ENCODE measurements at places on chromosomes 2 and 18. TPM values are rescaled to one million over a fixed set of nuclear protein-coding genes. Genes with fewer than 3 reads are reported as not detected.

CPLX4 gene
- total RNA-seq: not detected

CCDC141 gene
- 31.5 TPM for total RNA-seq

CIDEA gene
- total RNA-seq: not detected

PROC gene
- 0.28 TPM for total RNA-seq

EMILIN2 gene
- total RNA-seq: 3.3 TPM

CYS1 gene
- not detected for total RNA-seq

IL1RL1 gene
- not detected for total RNA-seq

PROM2 gene
- 0.60 TPM for total RNA-seq

B4GALT6 gene
- total RNA-seq: 0.75 TPM

OSR1 gene
- not detected for total RNA-seq

TUBB8B gene
- not detected for total RNA-seq

DNA sequence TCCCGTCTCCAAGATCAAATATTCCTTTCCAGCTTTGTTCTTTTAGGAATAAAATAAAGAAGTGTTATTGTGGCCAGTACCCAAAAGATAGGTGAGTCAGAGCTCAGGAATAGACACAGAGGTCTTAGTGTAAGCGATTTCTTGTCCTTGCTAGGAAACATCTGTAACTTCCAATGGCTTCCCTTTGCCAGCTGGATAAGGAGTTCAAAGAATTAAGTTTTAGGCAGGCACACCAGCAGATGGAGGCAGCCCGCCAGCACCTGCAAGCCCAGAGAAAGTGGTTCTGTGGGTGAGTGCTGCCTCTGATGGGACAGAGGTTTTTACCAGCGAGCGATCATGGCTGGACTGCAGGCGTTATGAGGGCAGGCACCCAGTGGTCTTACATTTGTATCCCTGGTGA is 125.4 kb downstream of the MGAT5 start:
- no peak for DNase-seq

GRCh38 chr18:8657873-8658470 is 47.4 kb upstream of the MTCL1 start:
- DNase-seq: no peak

GRCh38 chr2:189024901-189025618 is 50.9 kb downstream of the COL3A1 start:
- no peak for DNase-seq

- DNase-seq: no peak
Measured at GRCh38 chr2:27799646-27800010, 28.1 kb downstream of the MRPL33 start.

- DNase-seq: no peak
Measured at GRCh38 chr2:108219688-108220087, 20.1 kb upstream of the SULT1C3 start.

DNA sequence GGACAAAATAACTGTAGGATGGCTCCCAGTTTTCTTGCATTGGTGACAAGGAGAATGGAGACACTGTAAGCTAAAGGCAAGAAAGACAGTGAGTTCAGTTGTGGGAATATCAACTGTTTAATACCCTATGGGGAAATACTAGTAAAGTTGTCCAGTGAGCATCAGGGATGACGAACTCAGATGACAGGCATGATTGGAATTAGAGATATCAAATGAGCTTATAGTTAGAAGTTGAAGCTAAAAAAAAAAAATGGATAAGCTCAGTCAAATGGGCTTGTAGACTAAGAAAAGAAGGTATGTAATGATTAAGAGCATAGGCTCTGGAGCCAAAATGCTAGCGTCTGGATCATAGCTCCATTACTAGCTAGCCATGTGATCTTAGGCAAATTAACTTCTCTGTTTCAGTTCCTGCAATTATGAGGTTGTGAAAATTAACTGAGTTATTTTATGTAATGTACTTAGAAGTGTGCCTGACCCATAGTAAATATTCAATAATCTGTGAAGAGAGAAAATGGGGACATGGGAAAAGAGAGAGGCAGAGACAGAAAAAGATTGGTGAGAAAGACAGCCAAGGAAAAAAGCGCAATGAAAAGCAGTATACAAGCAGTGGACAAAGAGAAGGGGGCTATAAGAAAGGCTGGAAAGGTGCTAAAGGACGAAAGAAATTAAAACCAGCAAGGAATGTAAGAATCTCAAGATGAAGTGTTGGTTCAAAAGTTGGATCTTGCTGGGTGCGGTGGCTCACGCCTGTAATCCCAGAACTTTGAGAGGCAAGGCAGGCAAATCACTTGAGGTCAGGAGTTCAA is 95.7 kb upstream of the SLC39A10 start:
- peak; percentile 36 for DNase-seq

DNA sequence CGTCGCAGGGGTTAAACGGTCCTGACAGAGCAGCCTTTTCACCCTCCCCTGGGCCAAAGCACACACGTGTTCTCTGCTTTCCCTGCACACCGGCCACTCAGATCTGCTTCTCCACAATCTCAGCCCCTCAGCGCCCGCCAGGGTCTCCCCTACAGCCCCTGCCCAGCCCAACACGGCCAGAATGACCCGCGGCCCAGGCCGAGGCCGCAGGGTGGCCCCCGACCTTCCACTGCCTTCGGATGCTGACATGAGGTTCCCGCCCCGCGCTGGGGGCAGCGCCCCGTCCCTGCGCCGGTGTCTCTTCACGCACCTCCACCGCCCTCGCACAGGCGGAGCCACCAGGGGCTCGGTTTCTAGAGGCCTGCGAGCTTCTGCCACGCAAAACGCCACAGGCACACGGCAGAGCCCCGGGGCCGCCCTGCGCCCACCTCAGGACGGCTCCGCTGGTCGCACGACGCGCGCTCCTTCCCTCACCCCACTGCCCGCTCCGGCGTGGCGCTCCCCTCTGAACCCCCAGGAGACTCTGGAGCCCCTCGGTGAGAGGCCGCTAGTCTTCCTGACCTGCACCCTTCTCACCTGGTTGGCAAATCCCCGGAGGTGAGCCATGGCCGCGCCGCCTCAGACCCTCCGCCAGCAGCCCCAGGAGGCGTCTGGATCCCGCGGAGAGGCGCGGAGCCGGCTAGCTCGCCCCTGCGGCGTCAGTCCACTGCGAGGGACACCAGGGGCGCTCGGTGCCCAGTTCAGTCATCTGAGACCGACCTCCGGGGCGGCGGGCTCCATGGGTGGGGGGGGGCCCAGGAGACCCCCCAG is 749 bp downstream of the STK25 start:
- DNase-seq: peak; percentile 47

GRCh38 chr2:18900691-18901141 is 311.3 kb upstream of the NT5C1B start:
- DNase-seq: no peak

DNA sequence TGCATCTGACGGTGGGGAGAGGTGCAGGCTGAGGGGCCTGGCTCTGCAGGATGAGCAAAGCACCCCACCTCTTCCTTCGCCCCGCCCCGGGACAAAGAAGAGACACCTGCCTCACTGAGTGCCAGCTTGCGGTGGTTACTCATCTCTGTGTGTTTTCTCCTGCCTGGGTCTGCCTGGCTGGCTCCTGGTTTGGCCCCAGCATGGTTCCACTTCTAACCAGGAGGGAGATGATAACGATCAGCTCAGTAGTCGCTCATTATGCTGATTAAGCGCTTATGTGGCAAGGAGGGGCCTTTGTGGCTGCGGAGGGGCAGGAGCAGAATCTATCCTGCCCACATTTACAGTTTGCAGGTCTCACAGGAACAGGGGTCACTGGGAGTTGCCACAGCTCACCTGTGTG is 68.7 kb upstream of the EDAR start:
- DNase-seq: peak; percentile 56

- no peak for DNase-seq
Measured at GRCh38 chr2:67840460-67841068, 222.2 kb downstream of the C1D start.

DNA sequence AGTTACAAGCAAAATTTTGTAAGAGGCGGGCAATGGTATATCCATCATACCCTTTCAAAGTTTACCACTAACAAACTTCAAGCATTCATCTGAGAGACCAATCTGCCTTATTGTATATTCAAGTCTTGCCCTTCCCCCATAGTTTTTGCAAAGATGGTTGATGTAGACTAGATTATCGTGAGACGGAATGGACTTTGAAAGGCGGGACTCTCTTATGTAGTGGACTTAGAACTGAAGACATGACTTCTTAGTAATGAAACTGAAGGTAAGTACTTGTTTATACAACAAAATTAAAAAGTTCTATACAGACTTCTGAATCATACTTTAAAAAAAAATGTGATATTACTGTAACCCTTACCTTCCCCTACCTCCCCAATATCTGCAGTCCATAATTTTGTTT is 10.4 kb downstream of the AP1S3 start:
- no peak for DNase-seq

GRCh38 chr18:46402396-46402795 is 254.6 kb downstream of the LOXHD1 start:
- DNase-seq: no peak

DNA sequence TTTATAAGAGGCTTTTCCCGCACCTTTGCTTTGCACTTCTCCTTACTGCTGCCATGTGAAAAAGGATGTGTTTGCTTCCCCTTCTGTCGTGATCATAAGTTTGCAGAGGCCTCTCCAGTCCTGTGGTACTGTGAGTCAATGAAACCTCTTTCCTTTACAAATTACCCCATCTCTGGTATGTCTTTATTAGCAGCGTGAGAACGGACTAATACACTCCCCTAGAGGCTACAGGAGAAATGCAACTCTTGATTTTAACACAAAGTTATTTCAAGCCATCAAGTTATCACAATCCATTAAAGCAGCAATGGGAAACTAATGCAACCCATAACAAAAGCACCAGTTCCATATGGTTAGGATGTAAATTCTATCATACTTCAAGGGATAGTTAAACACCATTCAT is 1378.8 kb upstream of the DDX18 start:
- DNase-seq: no peak

DNA sequence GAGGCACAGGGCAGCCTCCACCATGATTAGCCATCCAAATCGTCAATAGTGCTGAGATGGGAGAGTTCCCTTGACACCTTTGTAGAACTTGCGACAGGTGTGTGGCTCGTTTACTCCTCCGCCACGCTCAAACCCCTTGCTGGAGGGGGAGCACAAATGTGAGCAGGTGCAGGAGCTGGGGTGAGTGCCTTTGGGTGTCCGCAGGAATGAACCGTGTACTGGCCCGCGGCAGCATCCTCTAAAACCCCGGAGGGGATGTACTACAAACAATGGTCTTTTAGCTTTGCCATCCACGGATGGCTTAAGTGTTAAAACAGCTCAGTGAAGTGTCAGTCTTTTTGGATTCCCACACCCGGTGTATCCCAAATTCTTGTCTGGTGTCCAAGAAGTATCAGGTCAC is 21.4 kb upstream of the TDRD15 start:
- no peak for DNase-seq

- no peak for DNase-seq
Measured at GRCh38 chr2:172977270-172978062, 98.2 kb upstream of the MAP3K20 start.
